ENCODE measurements at places on chromosomes 16 and 17.

DNA sequence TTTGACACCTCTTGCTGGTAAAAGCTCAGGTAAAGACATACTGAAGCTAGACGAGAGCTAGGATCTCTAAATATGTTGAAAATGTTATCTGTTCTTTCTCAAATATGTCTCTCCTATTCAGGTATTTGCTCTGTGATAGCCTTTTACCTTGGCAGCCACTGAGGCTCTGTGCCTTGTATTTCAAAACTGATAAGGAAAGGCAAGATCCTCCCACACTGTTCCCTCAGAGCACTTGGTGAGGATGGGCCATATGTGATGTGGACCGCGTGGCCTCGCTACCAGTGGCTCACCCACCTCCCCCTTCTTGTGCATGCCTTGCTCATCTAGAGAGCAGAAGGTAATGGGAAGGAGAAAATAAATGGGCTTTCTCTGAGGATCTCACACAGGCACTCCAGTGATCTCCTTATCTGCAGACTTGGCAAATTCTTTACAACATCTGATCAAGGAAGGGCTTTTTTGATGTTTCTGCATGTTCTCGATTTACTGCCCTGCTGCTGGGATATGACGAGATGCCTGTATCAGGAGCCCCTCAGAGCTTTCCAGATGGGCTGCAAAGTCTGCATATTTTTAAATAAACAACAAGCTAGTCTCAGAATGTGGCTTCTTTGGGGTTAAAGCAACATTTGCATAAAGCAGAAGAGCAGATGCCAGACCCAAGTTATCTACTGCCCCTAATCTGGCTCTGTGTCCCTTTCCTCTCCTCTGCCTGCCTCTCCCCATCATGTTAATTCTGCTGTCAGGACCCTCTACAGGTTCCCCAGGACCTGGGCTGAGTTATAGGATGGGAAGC lies 16.9 kb downstream of the HOXB1 start:
- no peak for DNase-seq

GRCh38 chr17:40560592-40561293 lies 4.5 kb downstream of the CCR7 start:
- DNase-seq, result peak; percentile 55

GRCh38 chr17:33113991-33114370 lies 122.3 kb downstream of the SPACA3 start:
- DNase-seq, result no peak

GRCh38 chr17:67628580-67629013 lies 89.1 kb upstream of the NOL11 start:
- no peak for DNase-seq

GRCh38 chr17:67575325-67575724 lies 142.4 kb upstream of the NOL11 start:
- no peak for DNase-seq

DNA sequence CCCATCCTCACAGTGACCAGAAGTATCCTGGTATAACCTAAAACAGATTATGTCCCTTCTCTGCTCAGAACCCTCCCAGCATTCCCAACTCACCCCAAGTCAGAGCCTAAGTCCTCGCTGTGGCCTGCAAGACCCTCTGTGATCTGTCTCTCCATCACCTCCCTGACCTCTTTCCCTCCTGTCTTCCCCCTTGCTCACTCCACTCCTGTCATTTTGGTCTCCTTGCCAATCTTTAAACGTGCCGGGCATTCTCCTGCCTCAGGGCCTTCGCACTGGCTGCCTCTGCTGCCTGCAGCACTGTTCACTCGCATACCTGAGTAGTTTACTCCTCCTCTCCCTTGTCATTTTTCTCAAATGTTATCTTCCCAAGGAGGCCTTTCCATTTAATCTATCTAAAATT lies 97.7 kb downstream of the GSG1L start:
- no peak for DNase-seq

DNA sequence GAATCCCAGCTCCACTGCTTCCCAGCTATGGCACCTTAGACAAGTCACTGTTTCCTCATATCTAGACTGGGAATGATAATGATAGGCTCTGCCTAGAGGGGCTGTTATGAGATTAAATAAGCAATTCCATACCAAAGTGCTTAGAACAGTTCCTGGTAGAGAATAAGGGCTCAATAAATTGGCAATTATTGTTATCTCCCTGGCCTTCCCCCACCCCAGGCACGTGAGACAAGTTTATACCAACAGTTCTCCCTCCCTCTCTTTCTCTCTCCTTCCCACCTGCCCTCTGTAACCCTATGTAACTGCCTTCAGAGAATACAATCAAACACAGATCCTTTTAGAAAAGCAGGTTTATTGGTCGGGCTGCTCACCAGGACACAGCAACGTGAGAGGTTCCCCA lies 13.9 kb upstream of the STAT3 start:
- no peak for DNase-seq

DNA sequence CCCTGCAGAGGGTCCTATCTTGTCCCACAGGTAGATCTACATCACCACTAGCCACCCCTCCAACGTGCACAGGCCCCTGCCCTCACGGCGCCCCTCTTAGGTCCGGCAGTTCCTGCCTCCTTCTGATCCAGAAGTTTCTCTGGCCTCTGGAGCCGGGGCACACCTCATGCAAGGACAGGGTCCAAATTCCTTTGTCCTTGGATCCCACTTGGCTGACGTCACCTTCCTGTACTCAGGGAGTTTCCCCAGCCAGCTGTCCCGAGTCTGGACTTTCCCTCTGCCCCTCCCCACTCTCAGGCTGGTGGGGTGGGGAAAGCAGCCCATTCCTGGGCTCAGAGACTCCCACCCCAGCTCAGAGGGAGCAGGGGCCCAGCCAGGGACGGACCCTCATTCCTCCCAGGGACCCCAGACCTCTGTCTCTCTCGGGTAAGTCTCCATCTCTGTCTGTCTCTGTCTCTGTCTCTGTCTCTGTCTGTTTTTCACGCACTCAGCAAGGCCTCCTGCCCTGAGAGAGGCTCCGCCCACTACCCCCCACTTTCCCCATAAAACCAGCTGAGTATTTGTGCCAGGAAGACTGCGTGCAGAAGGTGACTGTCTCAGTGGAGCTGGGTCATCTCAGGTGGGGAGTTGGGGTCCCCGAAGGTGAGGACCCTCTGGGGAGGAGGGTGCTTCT lies at the start of gene IL32:
IL32 (plus strand) TSS at position 572 of the 673 bp plus-strand sequence. CDS start 172 bp downstream, outside the sequence.
- no peak for DNase-seq

DNA sequence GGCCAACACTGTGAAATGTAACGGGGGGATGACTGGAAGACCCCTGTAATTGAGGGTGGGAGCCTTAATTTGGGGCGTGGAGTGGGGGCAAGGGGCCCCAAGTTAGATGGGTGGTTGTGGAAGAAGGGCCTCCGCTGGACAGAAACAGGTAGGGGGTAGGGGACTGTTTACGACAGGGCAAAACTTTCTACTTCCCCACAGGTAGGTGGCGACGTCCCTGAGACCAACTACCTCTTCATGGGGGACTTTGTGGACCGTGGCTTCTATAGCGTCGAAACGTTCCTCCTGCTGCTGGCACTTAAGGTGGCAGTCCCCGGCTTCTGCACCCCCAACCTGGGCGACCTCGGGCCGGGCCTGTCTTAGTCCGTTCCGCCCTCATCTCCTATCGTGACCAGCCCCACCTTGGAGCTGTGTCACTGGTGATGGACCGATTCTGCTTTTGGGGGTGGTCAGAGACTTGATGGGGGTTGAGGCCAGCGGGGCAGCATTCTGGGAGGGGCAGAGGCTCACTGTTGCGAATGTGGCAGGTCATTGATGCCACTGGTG lies 6.8 kb downstream of the PPP4C start:
- DNase-seq, result no peak

GRCh38 chr17:39183045-39183444 lies 14.4 kb downstream of the CACNB1 start:
- no peak for DNase-seq
